ENCODE measurements at places on chromosomes 6 and 20.

DNA sequence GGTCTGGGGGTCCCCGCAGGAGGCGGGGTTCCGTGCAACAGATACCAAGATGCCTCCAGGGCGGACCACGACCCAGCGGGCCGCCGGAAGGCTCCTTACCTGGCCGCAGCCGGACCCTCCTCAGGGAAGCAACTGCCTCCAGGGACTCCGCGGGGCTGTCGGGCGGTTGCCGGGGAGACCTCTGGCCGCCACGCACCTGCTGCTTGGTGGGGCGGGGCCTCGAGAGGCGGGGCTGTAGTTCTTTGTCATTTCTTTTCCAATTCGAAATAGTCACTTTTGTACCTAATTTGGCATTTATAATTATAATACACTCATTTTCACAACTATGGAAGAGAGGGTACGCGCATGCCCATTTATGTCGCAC, 647 bp downstream of the AK9 start:
- DNase-seq, result peak; percentile 54

DNA sequence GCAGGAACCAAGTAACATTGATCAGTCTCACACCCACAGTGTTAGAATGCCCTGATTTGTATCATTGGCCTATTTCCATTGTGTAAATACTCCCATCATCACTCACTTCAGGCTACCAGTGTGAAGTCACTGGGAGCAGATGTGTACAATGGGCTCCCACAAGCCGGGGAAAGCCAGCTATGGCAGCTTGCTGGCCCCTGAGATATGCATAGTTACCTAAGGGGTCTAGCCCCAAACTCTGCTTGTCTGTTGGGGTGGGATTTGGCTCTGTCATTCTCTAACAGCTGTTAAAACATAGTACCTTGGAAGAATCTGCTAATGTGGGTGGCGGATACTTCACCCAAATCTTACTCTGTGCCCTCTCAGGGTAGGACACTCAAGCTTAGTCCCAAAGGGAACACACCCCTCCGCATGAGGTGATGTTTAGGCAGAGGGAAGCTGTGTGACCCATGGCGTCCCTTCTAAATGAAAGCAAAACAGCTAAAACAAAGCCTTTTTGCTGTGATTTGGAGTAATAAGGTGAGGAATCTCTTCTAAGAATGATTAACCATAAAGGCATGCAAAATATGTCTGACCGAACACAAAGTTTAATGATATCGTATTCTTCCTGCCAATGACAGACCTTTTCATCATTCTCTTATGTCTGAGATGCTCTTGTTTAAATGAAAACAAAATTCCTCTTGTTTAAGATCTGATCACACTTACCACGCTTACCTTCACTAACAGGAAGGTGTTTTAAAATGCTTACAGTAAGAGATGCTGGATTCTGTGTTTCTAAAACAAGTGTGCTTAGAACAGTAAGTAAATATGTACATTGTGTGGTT, 45.9 kb upstream of the PXDC1 start:
- no peak for DNase-seq

DNA sequence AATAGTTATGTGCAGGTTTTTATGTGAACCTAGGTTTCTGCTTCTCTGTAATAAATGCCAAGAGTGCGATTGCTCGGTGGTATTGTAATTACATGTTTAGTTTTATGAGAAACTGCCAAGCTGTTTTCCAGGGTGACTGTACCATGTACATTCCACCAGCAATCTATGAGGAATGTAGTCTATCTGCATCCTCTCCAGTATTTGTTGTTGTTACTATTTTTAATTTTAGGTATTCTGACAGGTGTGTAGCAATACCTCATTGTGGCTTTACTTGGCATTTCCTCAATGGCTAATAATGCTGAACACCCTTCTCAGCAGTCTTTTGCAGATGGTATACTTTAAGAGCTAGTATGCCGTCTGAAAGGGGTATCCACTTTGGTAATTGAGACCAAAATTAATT, 142.1 kb downstream of the BMP2 start:
- DNase-seq, result no peak

GRCh38 chr20:58287638-58288037, 21.9 kb upstream of the RAB22A start:
- no peak for DNase-seq

- no peak for DNase-seq
Observed at GRCh38 chr6:112331306-112331705, 15.8 kb upstream of the RFPL4B start.

GRCh38 chr6:46412662-46413061, 78.6 kb downstream of the RCAN2 start:
- no peak for DNase-seq

DNA sequence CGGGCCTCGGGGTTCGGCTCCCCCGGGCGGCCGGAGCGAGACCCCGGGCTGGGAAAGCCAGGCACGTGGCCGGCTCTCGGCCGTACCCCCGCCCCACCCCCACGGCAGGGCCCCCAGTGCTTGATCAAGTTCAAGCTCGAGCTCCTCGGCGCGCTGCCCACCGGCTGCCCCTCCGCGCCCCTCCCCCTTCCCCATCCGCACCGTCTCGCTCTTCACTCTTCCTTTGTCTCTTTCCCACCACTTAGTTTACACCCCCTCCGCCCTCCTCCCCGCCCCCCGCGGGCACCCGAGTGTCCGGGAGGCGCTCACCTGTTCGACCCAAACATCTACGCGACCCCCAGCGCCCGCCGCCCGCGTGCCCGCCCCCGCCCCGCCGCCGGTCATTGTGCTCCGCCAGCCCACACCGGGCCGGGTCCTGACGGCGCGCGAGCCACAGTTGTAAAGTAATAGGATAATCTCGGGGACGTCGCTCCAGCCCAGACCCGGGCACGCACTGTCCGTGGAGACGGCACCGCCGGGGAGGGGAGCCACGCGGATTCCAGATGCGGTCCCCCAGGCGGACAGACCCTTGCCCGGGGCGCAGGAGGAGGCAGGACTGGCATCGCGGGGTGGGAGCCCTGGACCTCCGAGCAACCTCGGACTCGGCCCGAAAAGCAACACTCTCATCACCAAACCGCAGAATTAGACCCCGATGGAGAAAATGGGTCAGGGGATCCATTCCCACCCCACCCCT, 100.7 kb downstream of the NOL4L start:
- DNase-seq, result peak; percentile 30

GRCh38 chr6:21666201-21666691, 72.7 kb downstream of the SOX4 start:
- no peak for DNase-seq

GRCh38 chr6:29666826-29667130, 9.9 kb downstream of the MOG start:
- no peak for DNase-seq

DNA sequence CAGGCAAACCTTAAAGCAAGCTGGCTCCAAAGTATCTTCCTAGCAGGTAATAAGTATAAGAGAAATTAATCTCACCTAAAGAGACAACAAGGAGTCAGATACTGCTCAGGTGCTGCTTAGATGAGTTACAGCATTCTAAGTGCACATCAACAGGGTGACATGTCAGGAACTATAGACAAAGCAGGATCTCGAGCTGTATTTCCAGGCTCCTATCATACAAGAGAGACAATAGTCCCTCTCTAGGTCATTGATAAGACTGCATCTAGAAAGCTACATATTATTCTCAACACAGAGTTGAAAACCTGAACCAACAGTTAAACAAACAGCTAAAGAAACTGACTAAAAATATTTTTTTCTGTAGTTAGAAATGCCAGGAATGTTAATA, 3.9 kb downstream of the PTPRK start:
- DNase-seq, result no peak

DNA sequence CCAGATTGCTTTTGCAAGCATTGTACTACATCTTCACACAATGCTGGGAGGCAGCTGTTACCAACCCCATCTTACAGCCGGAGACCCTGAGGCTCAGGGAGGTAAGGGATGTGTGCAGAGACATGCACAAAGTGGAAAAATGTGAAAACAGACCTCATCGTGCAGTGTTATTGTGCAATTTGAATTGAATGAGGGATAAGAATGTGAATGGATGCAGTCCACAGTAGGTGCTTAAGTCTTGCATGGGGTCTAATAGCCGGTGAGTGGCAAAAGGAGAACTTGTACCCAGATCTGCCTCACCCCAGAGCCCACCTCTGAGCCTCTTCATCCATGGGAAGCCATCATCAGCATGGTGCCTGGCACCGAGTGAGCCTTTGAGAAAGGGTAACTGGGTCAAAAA, 42.1 kb downstream of the SLC52A3 start:
- no peak for DNase-seq

GRCh38 chr6:82068721-82069120, 178.8 kb downstream of the IBTK start:
- DNase-seq, result no peak

DNA sequence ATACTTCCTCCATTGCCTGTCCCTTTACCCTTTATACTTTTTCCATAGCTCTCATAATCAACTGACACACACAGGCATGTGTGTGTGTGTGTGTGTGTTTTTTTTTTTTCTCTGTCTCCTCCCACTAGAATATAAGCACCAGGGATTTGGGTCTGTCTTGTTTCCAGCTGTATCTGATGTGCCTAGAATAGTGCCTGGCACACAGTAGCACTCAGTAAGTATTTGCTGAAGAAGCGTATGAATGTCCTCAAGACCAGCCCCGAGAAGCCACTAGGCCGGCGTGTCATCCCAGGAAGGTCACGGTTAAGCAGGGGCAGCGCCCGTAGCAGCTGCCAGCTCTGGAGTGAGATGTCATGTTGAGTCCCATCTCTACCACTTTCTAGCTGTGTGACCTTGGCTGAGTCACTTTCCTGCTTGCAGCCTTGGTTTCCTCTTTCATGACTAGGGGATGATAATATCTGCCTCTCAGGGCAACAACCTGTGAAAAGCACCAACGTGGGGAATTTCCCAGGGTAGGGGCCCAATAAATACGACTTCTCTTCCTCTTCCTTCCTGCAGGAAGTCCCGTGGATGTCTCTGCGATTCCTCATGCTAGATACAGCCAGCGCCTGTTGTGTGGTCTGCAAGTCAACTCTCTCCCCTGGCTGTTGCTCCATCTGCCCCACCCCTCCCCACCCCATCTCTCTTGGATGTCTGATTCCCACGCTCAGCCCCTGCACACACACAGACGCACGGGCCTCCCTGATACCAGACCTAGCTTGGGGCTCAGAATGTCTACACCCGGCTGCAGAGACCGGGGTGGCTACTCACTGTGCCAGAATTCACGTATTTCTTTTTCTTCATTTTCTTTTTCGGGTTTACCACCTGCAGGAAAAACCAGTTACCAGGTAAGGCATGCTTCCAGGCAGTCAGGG, 58.1 kb downstream of the RAB44 start:
- DNase-seq, result peak; percentile 57

GRCh38 chr6:45419571-45420082, 41.9 kb upstream of the SUPT3H start:
- DNase-seq, result peak; percentile 40

GRCh38 chr6:100573166-100573565, 108.4 kb upstream of the SIM1 start:
- DNase-seq, result no peak

- no peak for DNase-seq
Observed at GRCh38 chr6:169766232-169766631, 14.8 kb downstream of the ERMARD start.

DNA sequence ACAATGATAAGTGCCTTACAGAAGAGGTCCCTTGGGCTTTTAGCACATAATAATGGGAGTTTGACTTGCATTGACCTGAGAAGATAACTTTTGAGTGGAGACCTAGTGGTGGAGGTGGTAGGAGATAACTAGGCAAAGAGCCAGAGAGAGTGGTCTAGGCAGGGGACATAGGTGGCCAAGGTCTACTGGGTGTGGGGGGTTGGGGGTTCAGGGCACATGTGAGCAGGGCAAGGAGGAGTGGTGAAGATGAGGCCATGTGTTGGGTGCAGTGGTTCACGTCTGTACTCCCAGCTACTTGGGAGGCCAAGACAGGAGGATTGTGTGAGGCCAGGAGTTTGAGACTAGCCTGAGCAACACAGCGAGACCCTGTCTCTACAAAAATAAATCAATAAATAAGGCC, 74.3 kb upstream of the CTNNBL1 start:
- DNase-seq, result no peak

GRCh38 chr6:47679322-47679906, 19.0 kb upstream of the ADGRF4 start:
- DNase-seq, result no peak

GRCh38 chr6:24431045-24431451, 28.3 kb downstream of the MRS2 start:
- peak; percentile 14 for DNase-seq

- no peak for DNase-seq
Observed at GRCh38 chr6:133644548-133644891, 244.4 kb upstream of the TCF21 start.

GRCh38 chr20:53937339-53937741, 133.1 kb downstream of the BCAS1 start:
- no peak for DNase-seq

DNA sequence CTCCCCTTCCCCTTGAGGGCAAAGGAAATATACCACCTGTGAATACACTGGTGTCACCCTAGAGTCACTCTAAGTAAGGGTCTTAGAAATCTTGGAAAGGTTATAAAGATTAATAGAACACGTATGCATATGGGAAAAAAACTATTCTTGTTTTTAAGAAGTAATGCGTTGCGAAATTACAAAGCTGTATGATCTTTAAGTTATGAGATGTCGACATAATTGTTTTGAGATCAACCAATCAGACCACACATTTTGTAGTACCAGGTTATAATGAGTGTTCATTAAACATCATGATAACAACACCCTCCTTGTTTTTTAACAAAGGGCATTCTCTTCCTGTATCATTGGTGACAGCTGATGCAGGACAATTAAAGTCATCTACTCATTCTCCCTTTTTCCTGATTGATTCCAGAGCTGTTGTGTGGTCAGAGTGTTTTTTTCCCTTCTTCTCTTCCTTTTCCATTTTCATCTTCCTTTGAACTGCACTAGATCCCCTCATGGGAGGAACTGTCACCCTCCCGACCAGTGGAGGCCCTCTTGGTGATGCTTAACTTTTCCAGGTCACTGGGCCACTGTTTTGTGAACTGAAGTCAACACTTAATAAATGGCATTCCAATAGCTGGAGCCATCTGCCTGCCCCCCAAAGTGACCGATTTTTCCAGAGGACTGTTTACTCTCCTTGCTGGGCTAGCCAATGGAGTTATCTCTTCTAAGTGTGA, 37.0 kb downstream of the PRDM1 start:
- DNase-seq, result no peak

- no peak for DNase-seq
Observed at GRCh38 chr6:49054311-49054710, 408.7 kb downstream of the MMUT start.

GRCh38 chr20:53622247-53623133, 28.9 kb upstream of the ZNF217 start:
- no peak for DNase-seq

- DNase-seq, result no peak
Observed at GRCh38 chr6:100268326-100268725, 196.4 kb downstream of the SIM1 start.

DNA sequence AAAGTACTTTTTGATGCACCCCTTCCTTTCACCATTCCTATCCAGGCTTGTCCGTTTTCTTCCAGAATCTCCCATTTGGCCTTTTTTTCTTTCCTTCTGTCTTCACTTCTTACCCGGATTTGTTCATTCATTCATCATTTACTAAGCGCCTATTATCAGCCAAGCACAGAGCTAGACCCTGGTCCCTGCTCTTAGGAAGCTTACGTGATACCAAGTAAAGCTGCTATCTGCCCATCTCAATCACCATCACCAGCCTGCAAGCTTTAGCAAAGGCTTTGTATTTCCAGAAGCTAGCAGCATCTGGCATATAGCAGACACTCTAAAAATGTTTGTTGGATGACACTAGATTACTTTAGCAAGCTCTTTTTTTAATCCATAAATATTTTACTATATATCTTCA, 4.8 kb downstream of the NDRG3 start:
- no peak for DNase-seq

Measured in activated T-cell treated with anti-CD3 and anti-CD28 coated beads for 4 hours (primary cell).